ENCODE measurements at places on chromosomes 6 and 20.

DNA sequence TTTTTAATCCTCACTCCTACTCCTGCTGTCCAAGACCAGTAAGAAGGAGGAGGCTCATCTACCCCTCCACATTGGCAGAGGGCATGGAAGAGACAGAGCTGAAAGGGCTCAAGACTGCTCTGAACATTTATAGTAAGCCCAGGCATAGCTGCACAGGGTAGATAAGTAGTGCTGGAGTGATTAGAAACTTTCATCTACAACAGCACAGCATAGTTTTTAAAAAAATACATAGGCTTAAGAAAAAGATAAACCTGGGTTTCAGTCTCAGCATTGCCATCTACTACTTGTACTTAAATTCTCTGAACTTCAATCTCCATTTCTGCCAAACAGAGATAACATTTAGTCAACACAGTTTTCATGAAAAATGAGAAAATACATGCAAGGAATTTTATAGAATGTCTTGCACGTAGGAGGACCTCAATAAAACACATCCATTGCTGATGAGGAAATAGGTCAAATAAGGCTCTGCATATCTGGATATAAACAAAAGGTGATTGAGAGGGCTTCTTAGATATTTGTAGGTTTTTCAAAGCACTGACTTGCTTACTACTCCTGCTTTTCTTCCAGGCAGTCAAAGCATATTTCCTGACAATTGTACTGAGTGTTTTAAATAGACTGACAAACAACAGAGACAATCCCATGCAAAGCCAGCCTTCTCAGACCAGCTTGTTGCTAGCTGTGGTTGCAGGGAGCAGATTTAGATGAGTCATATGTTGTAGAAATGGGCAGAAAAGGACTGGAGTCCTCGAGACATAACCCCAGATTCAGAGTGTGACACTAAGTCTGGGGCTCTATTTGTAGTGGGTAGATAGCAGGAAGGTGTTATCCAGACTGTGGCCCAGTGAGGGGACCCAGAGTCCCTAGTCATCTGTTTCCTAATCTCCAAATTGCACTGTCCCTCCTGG lies 107.4 kb upstream of the TAB2 start:
- no peak for DNase-seq

GRCh38 chr6:149186873-149187272 lies 130.6 kb upstream of the TAB2 start:
- no peak for DNase-seq

DNA sequence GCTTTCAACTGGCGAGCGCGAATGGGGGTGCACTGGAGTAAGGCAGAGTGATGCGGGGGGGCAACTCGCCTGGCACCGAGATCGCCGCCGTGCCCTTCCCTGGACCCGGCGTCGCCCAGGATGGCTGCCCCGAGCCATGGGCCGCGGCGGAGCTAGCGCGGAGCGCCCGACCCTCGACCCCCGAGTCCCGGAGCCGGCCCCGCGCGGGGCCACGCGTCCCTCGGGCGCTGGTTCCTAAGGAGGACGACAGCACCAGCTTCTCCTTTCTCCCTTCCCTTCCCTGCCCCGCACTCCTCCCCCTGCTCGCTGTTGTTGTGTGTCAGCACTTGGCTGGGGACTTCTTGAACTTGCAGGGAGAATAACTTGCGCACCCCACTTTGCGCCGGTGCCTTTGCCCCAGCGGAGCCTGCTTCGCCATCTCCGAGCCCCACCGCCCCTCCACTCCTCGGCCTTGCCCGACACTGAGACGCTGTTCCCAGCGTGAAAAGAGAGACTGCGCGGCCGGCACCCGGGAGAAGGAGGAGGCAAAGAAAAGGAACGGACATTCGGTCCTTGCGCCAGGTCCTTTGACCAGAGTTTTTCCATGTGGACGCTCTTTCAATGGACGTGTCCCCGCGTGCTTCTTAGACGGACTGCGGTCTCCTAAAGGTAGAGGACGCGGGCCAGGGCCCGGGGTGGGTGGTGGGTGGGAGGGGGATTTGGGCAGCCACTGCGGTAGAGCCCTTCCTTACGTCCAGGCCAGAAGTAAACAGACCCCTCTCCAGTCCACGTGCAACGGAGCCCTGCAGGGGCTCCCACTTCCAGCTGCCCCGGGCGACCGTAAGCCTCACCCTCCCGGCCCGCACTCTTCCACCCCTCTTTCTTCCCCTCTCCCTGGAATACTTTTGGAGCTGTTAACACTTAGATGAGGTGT lies 998 bp downstream of the BMP2 start:
- DNase-seq: peak; percentile 24

DNA sequence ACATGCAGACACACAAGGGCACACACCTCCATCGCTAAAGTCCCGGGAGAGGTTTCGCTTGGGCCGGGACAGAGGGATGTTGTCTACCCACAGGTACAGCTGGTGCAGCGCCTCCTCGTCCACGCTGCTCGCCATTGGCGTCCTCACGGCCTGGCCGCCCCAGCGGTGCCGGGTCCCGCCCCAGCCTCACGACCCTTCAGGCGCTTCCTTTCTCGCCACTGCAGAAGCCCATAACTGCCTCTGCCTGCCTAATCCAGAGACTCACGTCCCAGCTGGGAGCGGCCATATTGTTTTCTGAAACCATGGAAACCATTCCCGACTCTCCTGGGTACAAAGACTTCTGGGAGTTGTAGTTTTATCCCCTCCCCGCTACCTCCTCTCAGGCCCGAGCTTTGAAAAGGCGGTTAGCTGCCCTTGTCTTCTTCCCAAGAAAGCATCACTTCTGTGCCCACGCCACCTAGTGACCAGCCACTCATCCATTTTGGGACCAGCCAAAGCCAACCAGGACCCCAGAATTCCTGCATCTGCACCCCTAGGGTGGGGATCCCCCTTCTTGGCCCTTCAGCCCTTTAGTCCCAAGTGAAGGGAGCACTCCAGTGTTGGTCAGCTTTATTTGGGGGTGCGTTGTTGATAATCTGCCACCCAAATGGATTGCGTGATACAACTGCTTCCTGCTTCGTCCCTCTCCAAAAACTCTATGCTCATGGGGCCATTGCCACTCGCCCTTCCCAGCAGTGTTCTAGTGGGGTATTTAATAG lies at the start of gene SPEF1:
Gene SPEF1, minus strand, starts transcription at position 296 of the 758 bp plus-strand sequence. Its CDS starts 161 bp downstream, at position 135.
- peak; percentile 73 for DNase-seq

DNA sequence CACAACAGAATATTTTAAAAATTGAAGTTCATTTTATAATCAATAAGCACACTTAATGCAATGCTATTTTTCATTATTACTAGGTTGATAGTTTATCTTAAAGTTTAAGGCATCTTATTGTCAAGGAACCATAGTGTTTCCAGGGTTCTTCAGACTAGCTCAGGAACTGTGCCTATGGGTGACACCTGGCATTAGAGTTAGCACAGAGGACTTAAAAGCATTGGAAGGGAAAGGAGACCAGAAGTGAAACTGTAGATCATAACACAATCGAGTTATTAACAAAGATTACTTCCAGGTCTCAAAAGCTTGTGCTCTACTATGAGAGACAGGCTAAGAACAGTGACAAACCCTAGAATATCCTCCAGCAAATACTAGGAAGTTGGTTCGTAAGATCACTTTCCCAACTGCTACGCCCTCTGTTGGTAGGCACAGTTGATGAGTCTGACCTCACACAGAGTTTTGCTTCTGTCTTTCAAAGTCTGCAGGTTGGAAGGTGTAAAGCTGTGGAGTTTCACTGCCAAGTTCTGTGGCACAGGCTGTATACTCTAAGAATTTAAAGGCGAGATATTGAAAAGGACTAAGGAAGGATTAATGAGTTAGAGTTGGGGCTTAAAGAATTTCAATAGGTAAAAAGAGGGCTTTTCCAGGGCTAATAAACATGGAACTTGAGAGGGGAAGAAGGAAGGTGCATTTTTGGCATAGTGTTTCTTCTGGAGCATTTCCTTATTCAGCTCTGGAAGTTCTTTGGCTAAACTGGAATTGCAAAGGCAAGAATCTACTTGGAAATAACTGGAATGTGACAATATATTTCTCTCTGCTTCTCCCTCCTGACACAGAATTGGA lies 531.3 kb upstream of the JAG1 start:
- peak; percentile 66 for DNase-seq

Data from Calu3 (cell line).